ENCODE measurements at places on chromosomes 12 and 14.

GRCh38 chr12:22250762-22251161, 83.7 kb downstream of the ST8SIA1 start:
- DNase-seq = no peak

GRCh38 chr12:52903855-52904508, 894 bp downstream of the KRT8 start:
- DNase-seq = no peak

- no peak for DNase-seq
Observed at GRCh38 chr12:76421046-76421445, 72.8 kb upstream of the BBS10 start.

- no peak for DNase-seq
Observed at GRCh38 chr14:78282437-78282836, 112.3 kb downstream of the NRXN3 start.

DNA sequence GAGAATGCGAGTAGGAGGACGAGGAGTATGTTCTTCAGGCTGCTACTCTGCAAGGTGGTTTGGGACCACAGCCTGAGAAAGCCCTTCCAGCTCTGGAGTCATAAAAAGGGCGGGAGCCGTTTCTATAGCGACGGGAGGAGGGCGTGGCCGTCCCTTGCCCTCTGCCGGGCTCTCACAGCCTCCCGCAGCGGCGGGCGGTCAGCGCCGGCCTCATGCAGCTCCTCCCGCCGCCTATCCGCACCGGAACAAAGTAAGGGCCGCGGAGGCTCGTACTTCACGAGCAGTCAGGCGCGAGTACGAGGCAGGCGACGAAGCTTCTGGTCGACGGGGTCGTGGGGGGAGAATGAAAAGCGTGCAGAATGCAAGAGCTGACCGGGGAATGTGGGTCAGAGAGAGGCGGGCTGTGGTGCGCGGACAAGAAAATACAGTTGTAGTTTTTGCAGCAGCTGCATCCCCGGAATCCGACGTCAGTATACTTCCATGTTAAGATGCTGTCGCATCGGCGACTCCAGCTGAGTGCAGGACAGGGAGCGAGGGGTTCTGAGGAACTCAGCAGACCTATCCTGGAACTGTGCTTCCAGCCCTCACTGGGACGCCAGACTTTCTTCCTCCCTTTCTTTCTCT, at the start of gene DYRK4:
Gene DYRK4, plus strand, starts transcription at position 175 of the 624 bp plus-strand sequence. Its CDS starts 38 bp downstream, at position 213.
- peak; percentile 94 for DNase-seq

GRCh38 chr12:54294152-54294952, 6.5 kb downstream of the NFE2 start:
- DNase-seq = peak; percentile 85

- DNase-seq = no peak
Observed at GRCh38 chr14:32372154-32372553, 43.1 kb downstream of the AKAP6 start.

DNA sequence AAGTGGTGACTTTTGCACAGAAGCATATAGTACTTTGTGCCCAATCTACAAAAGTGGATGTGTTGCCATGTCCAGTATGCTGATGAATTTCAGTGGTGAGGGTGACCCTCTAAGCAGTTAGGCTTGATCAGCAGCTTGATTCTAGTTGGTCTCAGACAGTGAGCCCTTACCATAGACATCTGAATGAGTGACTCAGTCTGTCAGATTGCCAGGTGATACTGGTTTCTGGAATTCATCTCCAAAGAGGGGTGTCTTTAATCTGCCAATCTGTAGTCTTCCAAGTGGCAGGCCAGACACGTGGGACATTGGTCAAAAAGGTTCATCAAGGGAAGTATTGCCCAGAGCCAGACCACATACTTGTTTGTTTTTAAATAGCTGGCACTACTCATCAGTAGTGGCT, 187.4 kb upstream of the SLC16A7 start:
- DNase-seq = no peak

- DNase-seq = peak; percentile 38
Observed at GRCh38 chr12:108301346-108301745, 37.8 kb downstream of the CMKLR1 start.
